ENCODE measurements at places on chromosomes 5 and 9.

GRCh38 chr5:191949-192690, 825 bp downstream of the LRRC14B start:
- no peak for DNase-seq

DNA sequence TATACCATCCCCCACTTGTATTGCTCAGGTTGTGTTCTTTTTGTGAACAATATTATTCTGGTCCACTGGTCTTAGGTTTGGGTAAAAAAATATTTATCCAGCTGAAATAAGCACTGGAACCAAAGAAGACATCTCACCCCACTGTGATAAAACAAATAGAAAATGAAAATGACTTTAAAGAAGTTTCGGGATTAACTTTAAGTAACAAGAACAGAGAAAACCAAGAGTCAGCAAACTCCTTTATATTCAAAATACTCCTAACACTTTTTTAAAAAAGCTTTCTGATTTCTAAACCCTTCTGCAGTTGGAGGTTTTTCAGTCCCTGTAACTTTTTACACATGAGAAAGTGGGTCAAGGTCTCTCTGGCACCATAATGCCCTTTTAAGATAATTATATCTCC, 273.9 kb upstream of the CDH10 start:
- no peak for DNase-seq

GRCh38 chr9:96509026-96509425, 59.1 kb downstream of the HABP4 start:
- DNase-seq, result no peak

- no peak for DNase-seq
These were observed 277.5 kb downstream of the PLK2 start for GRCh38 chr5:58182287-58182841.

- no peak for DNase-seq
These were observed 1577.6 kb downstream of the EFNA5 start for GRCh38 chr5:106093134-106093533.

GRCh38 chr5:121974261-121974660, 12.5 kb downstream of the SRFBP1 start:
- DNase-seq, result no peak

DNA sequence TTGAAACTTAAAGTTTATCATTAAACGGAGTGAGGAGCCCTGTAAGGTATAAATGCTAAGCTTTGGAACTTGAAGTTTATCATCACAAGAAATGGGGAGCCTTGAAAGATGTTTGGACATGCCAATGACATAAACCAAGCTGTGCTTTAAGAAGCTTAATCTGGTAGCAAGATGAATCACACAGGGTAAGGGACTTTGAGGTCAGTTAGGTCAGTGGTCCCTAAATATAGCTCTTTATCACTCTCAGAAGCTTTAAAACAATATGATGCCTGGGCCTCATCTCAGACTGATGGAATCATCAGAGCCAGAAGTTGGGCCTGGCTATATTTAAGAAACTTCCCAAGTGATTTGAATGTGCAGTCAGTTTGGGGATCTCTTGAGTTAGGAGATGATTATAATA, 85.7 kb downstream of the TNC start:
- no peak for DNase-seq

GRCh38 chr5:620152-620551, 8.0 kb downstream of the CEP72 start:
- DNase-seq, result no peak

GRCh38 chr5:96687812-96688453, 25.8 kb downstream of the CAST start:
- DNase-seq, result peak; percentile 0

DNA sequence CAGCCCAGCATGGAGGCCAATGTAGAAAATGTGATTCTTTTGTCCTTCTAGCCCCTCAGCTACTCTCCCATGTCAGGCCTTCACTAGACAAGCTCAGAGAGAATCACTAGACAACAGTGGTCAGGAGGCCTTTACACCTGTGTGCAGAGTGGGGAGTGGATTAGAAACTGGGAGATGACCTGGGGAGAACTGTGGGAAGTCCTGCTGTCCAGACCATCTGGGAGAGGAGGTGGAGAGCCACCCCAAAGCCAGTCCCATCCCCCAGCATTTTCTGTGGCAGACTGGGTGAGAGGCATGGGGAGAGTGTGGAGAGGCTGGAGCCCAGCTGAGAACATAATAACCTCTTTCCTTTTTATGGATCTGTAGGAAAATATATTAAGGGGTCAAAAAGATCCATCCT, 452.0 kb upstream of the DMAC1 start:
- DNase-seq, result no peak

- DNase-seq, result no peak
These were observed 19.3 kb upstream of the GRAMD2B start for GRCh38 chr5:126403876-126404275.

GRCh38 chr5:143606043-143606752, 202.7 kb upstream of the NR3C1 start:
- no peak for DNase-seq

GRCh38 chr9:92599938-92600461, 64.2 kb upstream of the ECM2 start:
- no peak for DNase-seq

GRCh38 chr9:93099551-93100275, 3.7 kb downstream of the CARD19 start:
- DNase-seq, result no peak

DNA sequence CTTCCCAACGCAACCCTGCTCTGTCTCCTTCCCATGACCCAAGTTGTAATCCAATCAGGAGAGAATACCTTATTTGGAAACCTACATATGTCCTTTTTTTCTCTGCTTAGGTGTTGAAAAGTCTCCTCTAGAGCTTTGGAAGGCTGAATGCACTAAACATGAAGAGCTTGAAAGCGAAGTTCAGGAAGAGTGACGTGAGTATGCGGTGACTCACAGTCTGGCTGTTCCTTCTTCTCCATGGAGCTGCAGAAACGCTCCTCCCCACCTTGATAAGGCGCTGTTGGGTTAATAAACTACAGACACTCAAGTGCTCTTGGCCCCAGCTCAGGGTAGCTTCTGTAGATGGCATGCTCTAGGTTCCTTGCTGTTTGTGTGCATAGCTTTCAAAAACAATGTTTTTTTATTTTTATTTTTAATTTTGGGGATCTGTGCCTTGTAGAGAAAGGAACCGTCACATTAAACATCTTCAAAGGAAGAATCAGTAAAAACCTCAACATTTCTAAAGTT, 30.7 kb downstream of the RAI14 start:
- DNase-seq, result no peak

- DNase-seq, result no peak
These were observed 1185.7 kb upstream of the C9orf72 start for GRCh38 chr9:28758971-28759370.

- DNase-seq, result no peak
These were observed 534.5 kb downstream of the BNC2 start for GRCh38 chr9:16335788-16336580.

All from KG1 (cell line).